ENCODE measurements at places on chromosomes 12 and 14.

DNA sequence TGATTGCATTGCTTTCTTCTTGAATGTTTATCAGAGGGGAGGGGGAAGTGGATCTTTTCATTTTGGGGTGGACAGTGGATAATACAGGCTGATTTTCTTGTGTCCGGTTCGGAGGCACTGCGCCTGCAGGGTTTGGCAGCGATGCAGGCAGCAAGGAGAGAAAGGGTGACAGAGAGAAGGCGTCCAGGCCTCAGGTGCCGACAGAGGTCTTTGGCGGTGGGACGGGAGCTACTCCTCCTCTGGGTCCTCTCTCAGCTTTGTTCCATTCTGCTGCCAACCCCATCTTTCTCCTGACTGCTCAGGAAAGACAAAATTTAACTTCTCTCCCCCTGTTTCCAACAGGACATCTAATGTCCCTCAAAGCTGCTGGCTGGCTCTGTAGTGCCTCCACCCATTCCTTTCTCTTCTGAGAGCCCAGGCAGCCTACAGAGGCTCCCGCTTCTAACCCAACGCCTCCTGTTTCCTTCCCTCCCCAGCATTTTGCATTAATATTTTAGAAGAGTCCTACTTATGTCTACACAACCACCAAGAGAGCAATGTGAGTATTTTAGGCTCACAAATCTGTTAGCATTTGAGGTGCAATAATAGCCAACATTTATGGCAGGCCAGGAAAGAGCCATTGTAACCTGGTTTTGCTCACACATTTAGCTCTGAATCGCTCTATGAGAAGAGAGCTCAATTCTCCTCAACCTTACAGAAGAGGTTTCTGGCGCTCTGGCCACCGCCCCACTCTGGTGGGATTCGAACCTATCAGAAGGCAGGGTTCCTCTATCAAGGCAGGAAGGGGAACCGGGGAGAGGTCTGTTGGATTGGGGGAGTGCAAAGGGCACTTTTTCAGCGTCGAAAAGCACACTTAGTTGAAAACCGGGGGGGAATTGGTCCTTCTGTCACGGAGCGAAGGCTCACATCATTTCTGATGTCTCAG is 7.1 kb upstream of the TBX5 start:
- no peak for DNase-seq

GRCh38 chr14:38124506-38124905 is 83.2 kb upstream of the SSTR1 start:
- no peak for DNase-seq

GRCh38 chr14:59085207-59085739 is 103.2 kb upstream of the DAAM1 start:
- DNase-seq: no peak

DNA sequence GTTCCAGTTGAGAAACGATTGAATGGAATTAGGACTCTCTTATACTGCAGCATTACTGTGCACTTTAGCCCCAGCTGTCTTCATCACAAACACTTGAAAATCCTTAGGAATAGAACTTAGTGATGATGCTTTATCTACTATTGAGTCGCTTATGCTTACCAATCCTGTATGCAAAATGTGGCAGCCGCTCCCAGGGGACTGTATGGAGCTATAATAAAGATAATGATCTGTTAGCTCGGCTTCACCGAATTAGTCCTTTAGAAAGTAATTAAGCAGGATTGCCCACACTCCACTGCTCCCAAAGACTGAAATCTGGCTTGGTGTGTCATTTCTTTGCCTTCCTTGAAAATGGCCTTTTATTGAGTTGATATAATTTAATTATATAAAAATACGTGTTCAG is 10.6 kb downstream of the EML1 start:
- DNase-seq: no peak

DNA sequence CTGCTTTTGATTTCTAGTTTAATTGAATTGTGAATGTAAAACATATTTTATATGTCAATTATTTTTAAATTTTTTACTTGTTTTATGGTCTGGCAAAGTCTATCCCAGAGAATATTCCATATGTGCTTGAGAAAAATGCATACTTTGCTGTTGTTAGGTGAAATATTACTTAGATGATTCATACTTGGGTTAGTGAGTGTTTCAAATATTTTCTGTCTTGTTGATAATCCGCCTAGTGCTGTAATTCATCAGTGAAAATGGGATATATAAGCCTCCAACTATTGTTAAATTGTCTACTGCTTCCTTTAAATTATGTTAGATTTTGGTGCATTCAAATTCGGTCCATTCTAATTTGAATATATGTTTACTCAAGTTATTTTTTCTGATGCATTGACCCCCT is 395.5 kb downstream of the LRFN5 start:
- no peak for DNase-seq

DNA sequence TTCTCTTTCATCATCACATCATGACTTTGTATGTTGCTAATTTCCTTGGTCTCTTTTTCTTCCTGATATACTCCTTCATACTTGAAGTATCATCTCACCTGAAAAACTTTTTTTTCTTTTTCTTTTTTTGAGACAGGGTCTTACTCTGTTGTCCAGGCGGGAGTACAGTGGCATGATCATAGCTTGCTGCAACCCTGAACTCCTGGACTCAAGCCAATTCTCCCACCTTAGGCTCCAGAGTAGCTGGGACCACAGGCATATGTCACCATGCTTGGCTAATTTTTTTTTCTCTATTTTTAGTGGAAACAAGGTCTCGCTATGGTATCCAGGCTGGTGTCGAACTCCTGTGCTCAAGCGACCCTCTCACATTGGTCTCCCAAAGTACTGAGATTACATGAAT is 107.6 kb downstream of the RALGAPA1 start:
- no peak for DNase-seq

- DNase-seq: no peak
These were observed 112.9 kb downstream of the PRKCH start for GRCh38 chr14:61434311-61434710.

GRCh38 chr14:55122440-55122986 is 6.5 kb upstream of the LGALS3 start:
- DNase-seq: no peak

- DNase-seq: no peak
These were observed 21.8 kb upstream of the EIF2B2 start for GRCh38 chr14:74980731-74981461.

GRCh38 chr12:48788854-48789775 is at the start of gene ADCY6:
Gene ADCY6 (minus strand): TSS chr12:48789089. CDS start chr12:48783434, 5,655 bp downstream.
- no peak for DNase-seq

DNA sequence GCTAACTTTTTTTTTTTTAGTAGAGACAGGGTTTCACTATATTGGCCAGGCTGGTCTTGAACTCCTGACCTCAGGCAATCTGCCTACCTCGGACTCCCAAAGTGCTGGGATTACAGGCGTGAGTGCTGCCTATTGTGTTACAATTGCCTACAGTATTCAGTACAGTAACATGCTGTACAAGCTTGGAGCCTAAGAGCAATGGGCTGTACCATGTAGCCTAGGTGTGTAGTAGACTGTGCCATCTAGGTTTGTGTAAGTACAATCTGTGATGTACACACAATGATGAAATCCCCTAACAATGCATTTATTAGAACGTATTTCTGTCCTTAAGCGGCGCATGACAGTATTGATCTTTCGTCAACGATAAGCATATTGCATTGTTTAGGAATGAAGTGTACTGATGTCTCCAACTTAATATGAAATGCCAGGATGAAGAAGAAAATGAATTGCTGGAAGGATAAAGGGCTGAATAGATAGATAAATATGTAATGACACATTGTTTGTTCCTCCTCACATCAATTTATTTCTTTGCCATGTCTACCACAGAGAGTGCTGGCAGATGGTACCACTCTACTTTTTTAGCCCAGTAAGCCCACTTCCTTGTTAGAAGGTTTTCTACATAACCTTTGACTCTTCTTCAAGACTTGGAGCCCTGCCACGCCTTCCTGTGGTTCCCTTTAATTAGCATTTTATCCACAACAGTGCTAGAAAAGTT is 467.5 kb downstream of the VRK1 start:
- no peak for DNase-seq

DNA sequence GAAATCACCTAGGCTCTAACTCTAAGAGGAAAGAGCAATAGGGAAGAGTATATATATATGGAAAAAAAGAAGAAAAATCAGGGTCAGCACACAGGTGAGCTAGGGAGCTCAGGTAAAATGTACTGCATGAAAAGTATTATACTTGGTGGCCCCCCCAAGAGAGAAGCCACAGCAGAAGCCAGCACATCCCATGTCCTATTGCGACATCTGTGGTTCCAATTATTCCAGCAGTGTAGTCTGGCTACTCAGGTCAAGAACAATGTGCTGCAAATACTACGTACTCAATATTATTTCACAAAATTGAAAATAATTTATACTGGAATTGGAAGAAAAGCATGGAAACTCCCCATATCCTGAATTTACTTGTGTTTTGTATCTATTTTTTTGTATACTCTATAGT is 85.5 kb downstream of the CEP83 start:
- DNase-seq: no peak

GRCh38 chr12:119715268-119715620 is 47.3 kb downstream of the PRKAB1 start:
- no peak for DNase-seq

- DNase-seq: no peak
These were observed 283.1 kb upstream of the SSTR1 start for GRCh38 chr14:37924622-37925021.

DNA sequence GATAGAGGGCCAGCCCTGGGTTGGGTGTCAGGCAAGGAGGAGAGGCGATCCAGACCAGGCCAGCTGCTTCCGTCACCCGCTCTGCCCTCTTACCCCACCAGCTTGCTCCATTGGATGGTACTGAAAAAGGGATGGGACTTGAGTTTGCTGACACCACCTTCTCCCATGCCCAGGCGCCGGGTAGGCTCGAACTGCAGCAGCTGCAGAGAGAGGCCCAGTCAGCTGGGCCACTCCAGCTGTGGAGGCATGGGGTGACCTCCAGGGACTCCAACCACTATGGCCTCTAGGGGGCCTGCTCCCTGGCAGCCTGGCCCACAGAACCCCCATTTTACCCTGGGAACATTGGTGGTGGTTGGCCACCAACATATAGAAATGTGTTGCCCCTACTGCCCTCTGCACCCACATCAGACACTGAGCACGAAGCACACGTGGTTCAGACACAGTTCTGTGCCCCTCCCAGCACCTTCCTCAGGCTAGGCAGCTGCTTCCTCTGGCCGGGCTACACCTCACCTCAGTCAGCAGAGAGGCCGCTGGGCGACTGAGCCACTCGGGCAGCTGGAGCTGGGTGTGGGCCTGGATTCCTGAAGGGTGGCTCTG is 16.0 kb downstream of the RPS6KL1 start:
- DNase-seq: no peak

- DNase-seq: no peak
These were observed 38.7 kb upstream of the TMEM179 start for GRCh38 chr14:104643306-104643705.

DNA sequence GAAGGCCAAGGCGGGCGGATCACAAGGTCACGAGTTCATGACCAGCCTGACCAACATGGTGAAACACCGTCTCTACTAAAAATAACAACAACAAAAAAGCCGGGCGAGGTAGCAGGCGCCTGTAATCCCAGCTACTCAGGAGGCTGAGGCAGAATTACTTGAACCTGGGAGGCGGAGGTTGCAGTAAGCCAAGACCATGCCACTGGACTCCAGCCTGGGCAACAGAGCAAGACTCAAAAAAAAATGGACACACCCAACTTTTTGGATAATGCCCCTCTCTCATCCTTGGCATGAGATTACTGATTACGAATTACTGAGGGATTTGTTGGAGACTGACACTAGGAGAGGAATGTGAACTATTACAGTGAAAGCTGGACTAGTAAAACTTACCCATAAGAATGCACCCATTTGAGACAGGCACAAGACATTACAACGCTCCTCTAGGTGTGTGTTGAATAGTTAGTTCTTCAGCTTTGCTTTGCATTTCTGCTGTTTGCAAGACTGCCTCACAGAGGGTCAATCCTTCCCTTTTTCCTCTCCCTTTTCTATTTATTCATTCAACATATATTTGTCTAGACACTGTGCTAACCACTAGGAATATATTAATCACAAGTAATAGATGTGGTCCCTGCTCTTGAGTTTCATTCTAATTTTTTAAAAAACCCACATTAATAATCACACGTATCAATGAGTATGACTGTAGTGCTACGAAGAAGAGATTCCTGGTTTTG is 46.0 kb upstream of the OR5AU1 start:
- DNase-seq: no peak

DNA sequence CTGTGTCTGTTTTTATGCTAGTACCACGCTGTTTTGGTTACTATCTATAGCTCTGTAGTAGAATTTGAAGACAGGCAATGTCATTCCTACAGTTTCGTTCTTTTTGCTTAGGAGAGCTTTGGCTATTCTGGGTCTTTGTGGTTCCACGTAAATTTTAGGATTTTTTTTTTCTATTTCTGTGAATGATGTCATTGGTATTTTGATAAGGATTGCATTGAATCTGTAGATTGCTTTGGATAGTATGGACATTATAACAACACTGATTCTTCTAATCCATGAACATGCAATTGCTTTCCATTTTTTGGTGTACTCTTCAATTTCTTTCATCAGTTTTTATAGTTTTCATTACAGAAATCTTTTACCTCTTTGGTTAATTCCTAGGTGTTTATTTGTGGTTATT is 345.2 kb downstream of the TMEM121 start:
- no peak for DNase-seq

DNA sequence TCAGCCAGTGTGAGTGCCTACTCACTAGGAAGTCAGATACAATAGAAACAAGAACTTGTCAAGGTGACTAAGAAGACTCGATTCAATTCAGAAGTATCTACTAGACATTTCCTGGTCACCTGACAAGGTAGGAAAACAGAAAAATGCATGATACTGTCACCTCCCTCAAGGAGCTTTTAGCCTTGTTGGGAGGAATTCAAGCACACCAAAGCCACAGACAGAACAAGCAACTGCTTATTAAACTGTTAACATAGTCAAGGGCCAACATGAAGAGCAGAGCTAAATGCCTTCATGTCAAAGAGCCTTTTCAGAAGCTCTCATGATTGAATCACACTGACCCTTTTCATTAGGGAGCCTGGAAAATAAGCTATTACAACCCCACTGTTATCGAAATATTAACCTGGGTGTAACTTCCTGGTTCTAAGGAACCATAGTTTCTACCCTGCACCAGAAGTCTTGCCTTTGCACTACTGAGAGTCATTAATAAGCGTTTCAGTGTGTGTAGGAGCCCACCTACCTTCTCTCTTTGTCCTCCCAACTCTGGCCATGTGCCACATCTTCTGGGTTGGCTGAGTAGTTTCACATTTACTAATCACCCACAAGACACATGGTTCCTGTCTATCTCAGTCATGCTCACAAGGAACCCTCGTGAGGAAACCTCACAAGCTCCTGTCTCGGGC is 31.0 kb upstream of the LGALS3 start:
- no peak for DNase-seq

GRCh38 chr14:92963301-92964123 is 40.6 kb downstream of the CHGA start:
- DNase-seq: no peak

- no peak for DNase-seq
These were observed 3.7 kb downstream of the BIN2 start for GRCh38 chr12:51320311-51320694.

DNA sequence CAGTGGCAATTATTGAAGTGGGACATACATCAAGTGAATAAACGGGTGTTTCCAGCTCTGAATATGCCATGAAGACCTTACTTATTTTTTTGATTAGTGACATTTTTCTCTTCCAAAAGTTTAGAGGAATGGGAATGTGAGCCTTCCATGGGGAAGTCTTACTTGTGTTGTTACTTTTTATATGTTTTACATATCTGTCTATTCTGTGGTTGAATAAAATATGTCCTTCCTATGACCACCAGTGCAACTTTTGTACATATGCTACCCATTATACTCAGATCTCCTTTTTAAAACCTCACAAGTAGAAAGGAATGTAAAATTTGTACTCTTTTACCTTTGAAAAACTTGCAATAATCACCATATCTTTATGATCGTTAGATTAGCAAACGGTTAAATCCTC is 132.7 kb downstream of the MSRB3 start:
- DNase-seq: no peak

Measured in T-helper 17 cell (primary cell).